Colonic mucosa (tissue), 4 donors: ENCODE measurements at places on chromosomes 7 and 10. TPM values are rescaled to one million over a fixed set of nuclear protein-coding genes. Genes with fewer than 3 reads are reported as not detected.

DNAJB9 gene
- total RNA-seq = 24.7 TPM

RSPH10B2 gene
- total RNA-seq = not detected

- no peak overlapping the region for H3K4me3 ChIP-seq
- H3K27ac ChIP-seq = no peak overlapping the region
- no peaks in the 10 kb centered on the region for H3K36me3 ChIP-seq
- H3K27me3 ChIP-seq = no peaks in the 10 kb centered on the region
Observed at GRCh38 chr7:29177963-29178600, 16.5 kb upstream of the CHN2 start.

GRCh38 chr10:56522166-56522565 is 161.1 kb upstream of the ZWINT start:
- no peak overlapping the region for H3K27ac ChIP-seq
- H3K27me3 ChIP-seq = no peaks in the 10 kb centered on the region
- DNase-seq = no peak
- no peaks in the 10 kb centered on the region for H3K4me1 ChIP-seq

DNA sequence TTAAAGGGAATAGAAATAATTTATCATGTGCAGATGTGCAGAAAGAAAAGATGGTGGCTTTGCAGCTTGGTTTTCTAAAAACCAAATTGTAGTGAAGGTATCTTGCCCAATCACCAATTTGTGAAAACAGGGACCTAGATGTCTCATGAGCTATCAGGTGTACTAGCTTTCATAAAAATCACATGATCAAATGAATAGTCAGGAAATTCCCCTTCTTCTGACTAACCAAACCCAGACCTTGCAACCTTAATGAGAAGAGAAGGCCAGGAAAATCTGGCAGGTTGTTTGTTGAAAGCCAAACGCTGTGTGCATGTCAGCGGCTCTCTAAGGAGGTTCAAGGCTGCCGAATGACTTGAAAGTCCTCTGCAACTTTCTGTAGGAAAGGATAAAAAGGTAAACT is 304.4 kb upstream of the NRP1 start:
- H3K4me1 ChIP-seq = no peaks in the 10 kb centered on the region
- no peaks in the 10 kb centered on the region for H3K36me3 ChIP-seq
- H3K4me3 ChIP-seq = no peak overlapping the region
- no peak overlapping the region for H3K27ac ChIP-seq

- H3K4me1 ChIP-seq = no peaks in the 10 kb centered on the region
- no peak overlapping the region for H3K27ac ChIP-seq
- no peak for DNase-seq
- H3K36me3 ChIP-seq = no peaks in the 10 kb centered on the region
- H3K27me3 ChIP-seq = no peaks in the 10 kb centered on the region
Observed at GRCh38 chr7:55690-56248, 136.6 kb upstream of the FAM20C start.
